ENCODE measurements at places on chromosomes 5 and 9. TPM values are rescaled to one million over a fixed set of nuclear protein-coding genes. Genes with fewer than 3 reads are reported as not detected.

DNA sequence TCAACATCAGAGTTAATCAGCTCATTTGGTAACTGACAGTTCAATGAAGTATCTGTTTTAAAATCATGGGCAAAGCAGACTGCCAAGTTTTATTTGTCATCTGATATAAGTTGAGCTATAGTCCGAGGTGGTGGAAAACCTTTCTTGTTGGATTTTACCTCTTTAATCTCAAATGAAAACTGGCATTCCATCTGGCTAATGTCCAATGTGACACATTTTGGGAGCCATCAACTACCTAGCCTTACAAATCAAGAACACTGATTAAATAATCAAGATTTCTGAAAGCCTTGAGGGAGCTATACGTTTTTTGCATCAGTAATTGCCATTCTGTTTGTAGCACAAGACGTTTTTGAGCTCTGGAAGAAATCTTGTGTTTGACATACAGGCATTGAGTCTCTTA lies 1380.5 kb upstream of the WWC1 start:
- H3K27ac ChIP-seq: no peak overlapping the region
- no peak overlapping the region for H3K4me3 ChIP-seq
- no peak for DNase-seq
- no peaks in the 10 kb centered on the region for H3K36me3 ChIP-seq
- H3K27me3 ChIP-seq: no peaks in the 10 kb centered on the region

DNA sequence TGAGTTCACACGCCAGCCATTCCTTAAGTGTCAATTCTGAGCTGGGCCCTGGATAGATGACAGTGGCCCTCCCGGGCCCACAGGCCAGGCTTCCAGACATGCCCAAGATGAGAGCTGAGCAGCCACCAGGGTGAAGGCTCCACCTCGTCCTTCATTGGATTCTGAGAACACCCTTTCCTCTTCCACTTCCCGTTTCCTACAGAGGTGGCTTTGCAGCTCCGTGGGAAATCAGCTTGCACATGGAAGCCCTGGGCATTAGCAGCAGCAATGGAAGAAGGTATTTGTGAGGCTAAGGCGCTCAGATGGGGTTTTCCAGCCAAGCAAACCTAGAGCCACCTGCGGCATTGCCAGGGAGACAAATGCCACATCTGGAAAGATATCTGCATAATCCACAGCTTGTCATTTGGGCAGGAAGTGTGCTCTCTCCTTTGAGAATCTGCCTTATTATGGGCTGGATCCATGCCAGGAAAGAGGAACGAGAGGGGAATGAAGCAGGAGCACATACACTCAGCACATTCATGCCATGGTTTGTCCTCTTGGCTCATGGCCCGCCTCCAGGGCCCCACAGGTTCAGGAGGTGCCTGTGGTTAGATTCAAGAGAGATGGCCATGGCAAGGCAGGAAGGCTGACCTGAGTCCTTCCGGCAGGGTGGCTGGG lies 34.1 kb downstream of the CFAP77 start:
- no peaks in the 10 kb centered on the region for H3K27me3 ChIP-seq
- no peaks in the 10 kb centered on the region for H3K4me1 ChIP-seq
- no peaks in the 10 kb centered on the region for H3K36me3 ChIP-seq
- no peak overlapping the region for H3K4me3 ChIP-seq

- no peaks in the 10 kb centered on the region for H3K36me3 ChIP-seq
- no peaks in the 10 kb centered on the region for H3K27me3 ChIP-seq
- DNase-seq: no peak
- H3K27ac ChIP-seq: no peak overlapping the region
- no peak overlapping the region for H3K4me3 ChIP-seq
These were observed 1711.3 kb upstream of the ACO1 start for GRCh38 chr9:30673132-30673531.

DNA sequence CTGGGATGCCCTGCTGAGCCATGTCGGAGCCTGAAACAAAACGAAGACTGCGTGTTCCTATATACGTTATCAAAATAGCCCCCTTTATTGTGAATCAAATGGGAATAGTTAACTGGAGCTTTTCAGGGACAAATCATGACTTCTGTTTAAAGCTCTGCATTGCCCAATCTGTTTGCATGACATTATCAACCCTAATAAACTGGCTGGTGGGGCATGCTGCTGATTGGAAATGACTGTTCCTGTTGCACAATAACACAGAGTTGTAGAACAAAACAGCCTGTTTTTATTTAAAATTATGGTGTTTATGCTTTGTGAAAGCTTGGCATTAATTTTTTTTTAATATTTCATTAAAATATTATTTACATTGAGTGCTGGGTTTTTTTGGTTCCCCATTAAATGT lies 215.5 kb downstream of the TMEM167A start:
- DNase-seq: no peak
- no peak overlapping the region for H3K4me3 ChIP-seq
- H3K27ac ChIP-seq: no peak overlapping the region
- H3K36me3 ChIP-seq: no peaks in the 10 kb centered on the region
- no peaks in the 10 kb centered on the region for H3K4me1 ChIP-seq
- H3K27me3 ChIP-seq: no peaks in the 10 kb centered on the region

PLAC8L1 gene
- not detected for total RNA-seq

PDCD1LG2 gene
- total RNA-seq: 2.6 TPM

SLC45A2 gene
- total RNA-seq: not detected

Data from thyroid gland (tissue), 4 donors.